ENCODE measurements at places on chromosomes 6 and 20.

DNA sequence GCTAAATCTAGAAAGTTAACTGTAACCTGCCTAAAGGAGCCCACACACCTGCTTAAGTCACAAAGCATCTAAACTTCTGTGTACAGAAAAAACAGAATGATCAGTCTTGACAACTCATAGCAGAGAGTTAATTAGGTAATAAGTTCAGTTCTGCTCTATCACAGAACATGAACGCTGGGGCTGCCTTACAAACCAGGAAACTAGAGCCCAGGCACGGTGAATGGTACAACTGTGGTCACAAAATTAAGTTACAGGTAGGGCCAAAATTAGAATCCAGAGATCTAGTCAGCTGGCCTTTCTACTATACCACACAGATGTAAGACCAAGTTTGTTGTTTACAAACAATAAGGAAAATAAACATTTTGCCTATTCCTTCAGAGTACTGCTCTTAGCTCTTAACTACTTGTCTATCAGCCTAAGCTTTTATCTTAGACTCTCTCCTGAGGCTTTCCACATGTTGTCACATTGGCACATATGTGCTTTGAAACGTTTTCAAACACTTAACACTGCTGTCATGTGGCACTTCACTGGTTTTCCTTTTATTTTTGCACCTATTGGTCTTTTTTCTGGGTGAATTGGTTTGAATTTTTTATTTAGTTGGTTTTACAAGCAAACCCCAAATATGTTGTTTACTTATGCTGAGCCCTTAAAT is 75.7 kb downstream of the SIM1 start:
- no peak for DNase-seq

DNA sequence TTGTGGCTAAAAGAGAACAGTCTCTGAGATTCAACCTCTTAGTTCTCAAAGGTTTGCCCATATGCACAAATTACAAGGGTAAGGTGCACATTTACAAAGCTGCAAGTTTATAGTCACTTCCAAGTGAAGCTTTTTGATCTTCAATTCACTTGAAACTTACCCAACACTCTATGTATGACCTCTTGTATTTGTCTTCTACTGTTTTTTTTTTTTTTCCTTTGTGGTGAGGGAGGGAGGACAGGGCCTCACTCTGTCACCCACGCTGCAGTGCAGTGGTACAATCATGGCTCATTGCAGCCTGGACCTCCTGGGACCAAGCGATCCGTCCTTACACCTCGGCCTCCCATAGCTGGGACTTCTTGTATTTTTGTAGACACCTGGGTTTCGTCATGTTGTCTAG is 4.5 kb upstream of the FOXO3 start:
- DNase-seq: no peak

GRCh38 chr6:93059911-93060310 is 359.4 kb downstream of the EPHA7 start:
- no peak for DNase-seq

GRCh38 chr20:33018169-33018931 is 10.8 kb downstream of the BPIFB2 start:
- DNase-seq: no peak

DNA sequence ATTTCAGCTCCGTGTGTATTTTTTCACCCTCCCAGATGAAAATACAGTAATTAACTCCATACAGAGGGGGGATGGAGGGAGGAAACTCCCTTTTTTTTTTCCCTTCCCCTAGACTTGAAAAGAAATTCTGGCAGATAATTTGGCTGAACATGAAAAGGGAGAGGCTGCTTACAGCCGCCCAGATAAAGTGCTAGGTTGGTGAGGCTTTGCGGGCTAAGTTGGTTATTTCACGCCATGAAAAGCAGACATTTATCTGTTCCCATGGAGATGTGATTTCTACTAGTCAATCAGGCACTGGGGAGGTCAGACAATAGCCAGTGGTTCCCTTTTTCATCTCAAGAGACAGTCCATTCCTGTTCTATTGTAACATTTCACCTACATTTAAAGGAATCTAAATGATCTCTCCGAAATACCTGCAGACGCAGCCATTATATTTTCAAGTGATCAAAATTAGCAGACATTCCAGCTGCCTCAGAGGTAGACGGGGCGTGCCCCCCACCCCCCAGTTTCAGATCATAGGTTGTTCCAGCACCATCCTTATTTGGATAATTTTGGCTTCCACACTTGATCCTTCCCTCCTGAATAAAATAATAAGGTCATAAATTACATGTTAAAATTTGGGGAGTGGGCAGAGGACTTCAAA is 143.9 kb upstream of the ZNF217 start:
- no peak for DNase-seq

DNA sequence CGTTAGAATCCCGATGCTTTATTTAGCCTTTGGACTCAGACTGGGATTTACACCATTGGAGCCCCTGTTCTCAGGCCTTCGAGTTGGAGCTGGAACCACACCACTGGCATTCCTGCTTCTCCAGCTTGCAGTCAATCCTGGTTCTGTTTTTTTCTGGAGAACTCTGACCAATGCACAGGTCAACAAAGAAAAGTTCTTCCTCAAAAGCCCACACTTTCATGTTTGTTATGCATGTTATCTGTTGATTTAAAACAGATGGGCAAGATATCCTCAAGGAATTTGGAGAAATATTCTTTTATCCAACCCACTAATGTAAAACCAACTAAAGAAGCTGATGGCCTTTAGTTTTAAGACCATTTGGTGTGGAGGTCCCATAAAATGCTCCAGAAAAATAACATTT is 205.7 kb downstream of the ANKRD60 start:
- DNase-seq: no peak

DNA sequence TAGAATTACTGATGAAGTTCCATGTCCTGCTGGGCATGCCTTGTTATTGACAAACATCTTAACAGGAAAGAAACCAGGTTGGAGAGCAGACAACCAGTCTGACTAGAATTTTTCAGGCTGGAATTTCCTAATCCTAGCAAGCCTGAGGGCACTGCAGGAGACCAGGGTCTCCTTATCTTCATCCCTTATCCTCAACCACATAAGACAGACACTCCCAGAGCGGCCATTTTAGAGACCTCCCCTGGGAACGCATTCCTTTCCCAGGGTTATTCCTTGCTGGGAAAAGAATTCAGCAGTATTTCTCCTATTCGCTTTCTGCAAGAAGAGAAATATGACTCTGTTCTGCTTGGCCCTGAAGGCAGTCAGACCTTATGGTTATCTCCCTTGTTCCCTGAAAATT is 803.7 kb downstream of the GRIK2 start:
- no peak for DNase-seq

- DNase-seq: no peak
Measured at GRCh38 chr6:68575765-68576439, 59.2 kb upstream of the ADGRB3 start.

- no peak for DNase-seq
Measured at GRCh38 chr20:890666-891057, 25.5 kb downstream of the ANGPT4 start.

Data from stimulated activated CD4-positive, alpha-beta T cell treated with anti-CD3 and anti-CD28 coated beads, TNF-alpha, amount 100 ng/mL, for 48 hours (primary cell).